RKO (cell line): ENCODE measurements at places on chromosomes 5 and 9.

DNA sequence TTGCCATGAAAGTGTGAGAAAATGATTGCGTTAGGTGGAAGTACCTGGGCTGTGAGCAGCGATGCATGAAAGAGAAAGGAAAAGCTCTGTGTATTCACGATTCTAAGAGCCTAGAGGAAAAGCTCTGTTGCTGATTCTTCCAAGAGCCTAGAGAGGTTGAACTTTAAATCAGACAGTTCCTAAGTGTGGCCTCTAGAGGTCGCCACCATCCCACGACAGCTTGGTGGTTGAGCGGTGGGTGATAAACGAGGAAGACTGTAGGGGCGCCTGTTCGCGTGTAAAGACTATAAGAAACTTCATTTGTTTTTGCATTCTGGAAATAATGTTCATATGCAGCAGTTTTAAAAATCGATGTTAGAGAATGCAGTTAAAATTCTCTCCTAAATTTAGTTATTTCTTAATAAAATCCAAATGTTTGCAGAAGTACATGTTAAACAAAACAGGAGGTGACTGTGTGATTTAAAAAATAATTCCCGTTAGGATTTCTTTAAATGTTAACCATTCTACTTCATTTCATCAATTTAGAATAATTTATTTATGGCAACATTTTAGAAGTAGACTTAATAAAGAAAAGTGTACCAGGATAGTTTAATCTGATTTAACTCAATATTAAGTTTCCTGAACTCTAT is 107.7 kb downstream of the TENT4A start:
- peak; percentile 62 for DNase-seq

- no peak for DNase-seq
Observed at GRCh38 chr9:72137697-72138365, 11.4 kb upstream of the GDA start.

DNA sequence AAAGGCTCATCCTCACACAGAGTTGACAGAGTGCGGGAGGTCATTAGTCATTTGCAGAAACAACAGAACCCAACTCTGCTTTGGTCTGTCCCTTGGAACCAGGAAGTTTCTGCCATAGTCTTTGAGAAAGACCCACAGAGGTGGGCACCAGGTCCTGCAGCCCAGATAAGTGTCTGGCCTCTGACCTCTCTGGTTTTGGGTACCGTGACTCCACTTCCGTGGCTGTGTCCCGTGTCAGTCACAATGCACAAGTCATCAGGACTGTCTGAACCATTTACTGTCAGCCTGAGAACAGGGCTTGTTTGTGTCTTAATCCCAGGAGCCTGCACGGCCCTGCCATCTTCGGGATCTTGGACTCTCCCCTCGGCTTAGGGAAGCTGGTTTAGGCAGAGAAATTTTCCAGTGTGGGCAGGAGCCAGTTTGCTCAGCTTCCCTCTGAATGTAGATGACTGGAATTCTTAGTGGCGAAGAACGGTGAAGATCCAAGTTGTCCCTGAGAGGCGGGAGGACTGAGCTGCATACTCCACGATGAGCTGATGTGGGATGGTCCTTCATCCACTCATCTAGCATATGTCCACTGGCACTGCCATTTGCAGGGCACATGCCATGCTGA is 11.9 kb downstream of the GSN start:
- no peak for DNase-seq

DNA sequence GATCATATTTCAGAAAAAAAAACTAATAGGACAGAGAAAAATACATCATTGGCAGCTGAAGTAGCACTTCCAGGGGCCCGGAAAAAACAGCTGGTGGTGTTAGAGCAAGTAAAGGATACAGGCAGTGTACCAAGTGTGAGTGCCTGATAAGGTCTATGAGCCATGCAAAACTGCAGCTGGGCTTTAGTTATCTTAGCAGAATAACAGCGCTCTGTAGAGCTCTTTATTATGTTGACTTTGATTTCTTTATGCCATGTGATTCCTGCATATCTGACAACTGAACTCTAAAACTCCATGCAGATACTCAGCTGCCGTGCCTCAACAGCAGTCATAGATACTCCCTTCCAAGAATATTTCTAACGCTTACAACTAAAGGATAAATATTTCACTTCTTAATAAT is 119.5 kb downstream of the CAAP1 start:
- no peak for DNase-seq

DNA sequence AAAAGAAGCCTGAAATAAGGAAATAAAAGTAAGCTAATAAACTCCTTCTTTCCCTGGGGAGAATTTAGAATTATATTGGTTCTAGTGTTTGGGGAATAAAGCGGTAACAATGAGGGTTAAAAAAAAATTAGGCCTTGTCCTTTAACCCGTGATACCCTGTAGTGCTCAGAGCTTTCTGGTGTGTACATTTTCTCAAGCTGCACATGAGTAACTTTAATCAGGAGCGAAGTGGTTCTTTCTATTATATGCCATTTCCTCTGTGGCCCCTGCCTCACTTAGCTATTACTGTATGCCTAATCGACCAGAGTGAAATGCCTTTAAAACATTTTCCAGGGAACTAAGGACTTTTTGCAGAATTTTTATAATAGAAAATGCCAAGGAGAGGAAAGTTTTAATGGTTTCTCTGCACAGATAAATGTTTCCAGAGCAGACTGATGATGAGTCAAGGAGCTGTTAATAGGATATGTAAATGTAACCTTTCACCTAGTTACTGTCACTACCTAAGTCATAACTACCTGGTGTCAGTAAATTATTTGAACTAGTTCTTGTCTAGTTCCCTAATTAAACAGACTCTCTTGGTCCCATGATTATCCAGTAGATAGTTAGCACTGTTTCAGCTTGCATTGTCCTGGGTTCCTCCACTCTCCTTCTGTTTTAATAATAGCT is 7.6 kb downstream of the PAM start:
- no peak for DNase-seq

DNA sequence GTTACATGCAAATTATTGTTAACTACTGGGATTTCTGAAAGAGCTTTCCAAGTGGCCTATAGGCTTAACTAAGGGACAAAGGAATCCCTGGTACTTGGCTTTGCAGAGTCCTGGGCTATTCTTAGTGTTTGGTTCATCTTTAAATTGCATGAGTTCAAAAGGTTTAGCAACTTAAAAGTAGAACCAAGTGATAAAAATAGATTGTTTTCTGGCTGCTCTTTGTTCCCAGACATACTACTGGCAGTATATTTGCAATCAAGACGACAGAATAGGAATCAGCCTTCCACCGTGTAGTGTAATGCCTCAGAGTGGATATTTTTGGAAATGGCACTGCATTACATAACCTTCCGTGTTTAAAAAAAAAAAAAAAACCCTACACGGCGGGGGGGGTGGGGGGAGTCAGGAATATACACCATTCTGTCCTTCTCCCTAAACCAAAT is 1.0 kb downstream of the NREP start:
- DNase-seq: no peak
